K562 (cell line): ENCODE measurements at places on chromosomes 7 and 10. TPM values are rescaled to one million over a fixed set of nuclear protein-coding genes. Genes with fewer than 3 reads are reported as not detected.

EIF5AL1 gene
- total RNA-seq, result 0.27 and 0.31 TPM in 2 replicates

CYP2E1 gene
- 1.0 and 1.6 TPM in 2 replicates for total RNA-seq

INTS15 gene
- 23.5 and 24.6 TPM in 2 replicates for total RNA-seq

SYT15 gene
- 0.65 and 0.82 TPM in 2 replicates for total RNA-seq

SH2D4B gene
- 0.13 TPM in 1 of 2 replicates, not detected in the other for total RNA-seq

PLAU gene
- total RNA-seq, result 4.1 and 4.4 TPM in 2 replicates

TACC2 gene
- total RNA-seq, result 0.22 and 0.35 TPM in 2 replicates

VAX1 gene
- not detected in 2 replicates for total RNA-seq

CACNA2D1 gene
- total RNA-seq, result 0.45 and 0.49 TPM in 2 replicates

TTYH3 gene
- total RNA-seq, result 4.9 and 5.5 TPM in 2 replicates

RARRES2 gene
- 1.7 and 1.8 TPM in 2 replicates for total RNA-seq

A1CF gene
- total RNA-seq, result 0.04 and 0.11 TPM in 2 replicates

LIPM gene
- not detected in 2 replicates for total RNA-seq

ZDHHC16 gene
- total RNA-seq, result 21.3 and 21.4 TPM in 2 replicates

DUS4L gene
- total RNA-seq, result 25.7 and 27.4 TPM in 2 replicates

UTF1 gene
- total RNA-seq, result 0.16 and 0.35 TPM in 2 replicates

OR6B1 gene
- not detected in 2 replicates for total RNA-seq

GHRHR gene
- total RNA-seq, result not detected in 2 replicates

MEST gene
- 0.62 and 1.0 TPM in 2 replicates for total RNA-seq

GLI3 gene
- 0.18 and 0.27 TPM in 2 replicates for total RNA-seq

ITGB1 gene
- 155 and 160 TPM in 2 replicates for total RNA-seq

LRRN3 gene
- 0.20 and 0.35 TPM in 2 replicates for total RNA-seq

HOXA11 gene
- total RNA-seq, result not detected in 2 replicates

PARD3 gene
- total RNA-seq, result 6.5 and 6.8 TPM in 2 replicates

FAM237B gene
- not detected in 2 replicates for total RNA-seq

CPXM2 gene
- total RNA-seq, result 0.09 TPM in 1 of 2 replicates, not detected in the other
